Right ventricle myocardium inferior (tissue), 1 donor: ENCODE measurements at places on chromosomes 2 and 18. TPM values are rescaled to one million over a fixed set of nuclear protein-coding genes. Genes with fewer than 3 reads are reported as not detected.

DNA sequence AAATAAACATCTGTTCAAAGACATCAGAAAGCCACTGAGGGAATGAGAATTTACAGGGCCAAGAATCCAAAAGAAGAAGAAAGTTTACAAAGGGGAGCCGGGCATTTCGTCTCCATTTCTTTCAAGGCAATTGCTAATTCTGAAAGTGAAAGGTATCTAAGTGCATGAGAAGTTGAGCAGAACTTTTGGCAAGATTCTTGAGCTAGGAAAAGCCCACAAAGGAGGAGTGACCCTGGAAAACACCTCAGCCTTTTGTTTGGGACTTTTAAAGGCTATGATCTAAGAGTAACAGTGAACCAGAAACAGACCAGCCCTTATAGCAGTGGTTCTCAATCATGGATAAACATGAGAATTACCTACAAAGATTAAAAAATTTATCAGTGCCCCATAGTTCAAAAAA lies 87.4 kb downstream of the MDH1 start:
- no peak for DNase-seq

Gene IL1B
- total RNA-seq = not detected

DNA sequence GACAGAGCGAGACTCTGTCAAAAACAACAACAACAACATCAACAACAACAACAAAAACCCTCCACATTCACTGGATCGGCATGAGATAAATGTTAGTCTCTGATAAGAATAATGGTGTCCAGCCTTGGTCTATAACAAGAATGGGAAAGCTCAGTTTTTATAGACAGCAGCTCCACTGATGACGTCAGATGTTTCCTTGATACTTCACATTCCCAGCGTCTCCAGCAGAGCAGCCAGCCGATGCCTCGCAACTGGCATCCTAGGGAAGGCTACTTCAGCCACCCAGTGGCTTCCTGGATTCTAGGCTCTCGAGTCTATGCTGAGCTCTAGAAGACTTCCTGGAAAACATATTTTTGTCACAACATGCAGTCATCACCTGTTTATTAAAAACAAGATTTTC lies 271.4 kb upstream of the SMIM21 start:
- no peak for DNase-seq

GRCh38 chr18:75277610-75277928 lies 67.0 kb downstream of the TSHZ1 start:
- no peak for DNase-seq

DNA sequence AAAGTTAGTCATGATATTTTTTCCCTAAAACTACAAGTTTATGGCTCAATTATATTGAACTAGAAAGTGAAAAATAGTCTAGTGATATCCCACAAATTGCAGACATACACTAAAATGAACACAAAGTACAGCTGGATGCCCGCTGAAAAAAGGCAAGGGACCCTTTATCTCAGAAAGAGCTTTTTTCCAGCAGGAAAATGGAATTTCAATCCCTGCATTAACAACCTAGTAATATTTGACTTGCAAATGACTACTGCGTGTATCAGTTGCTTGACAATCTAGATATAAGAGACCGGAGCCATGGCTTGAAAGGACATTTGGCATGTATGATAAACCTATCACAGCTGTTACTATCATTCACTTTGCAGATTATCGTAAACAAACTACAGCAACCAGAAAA lies 49.1 kb downstream of the LRPPRC start:
- no peak for DNase-seq

DNA sequence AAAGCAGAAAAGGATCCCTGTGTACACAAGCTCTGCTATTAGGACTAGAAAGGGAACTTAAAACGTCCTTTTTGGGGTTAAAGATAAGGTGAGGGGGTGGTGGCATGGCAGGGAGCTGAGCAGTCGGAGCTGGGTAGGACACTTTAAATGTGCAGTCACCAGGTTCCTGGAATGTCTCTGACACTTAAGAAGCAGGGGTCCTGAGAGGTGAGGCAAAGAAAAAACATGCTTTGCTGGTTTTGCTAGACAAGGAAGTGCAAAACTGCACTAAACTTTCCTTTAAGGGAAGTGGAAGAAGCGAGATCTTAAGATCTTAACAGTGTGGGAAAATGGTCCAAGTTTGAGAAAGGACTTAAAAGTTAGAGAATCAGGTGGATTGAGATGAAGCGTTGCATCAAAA lies 99.5 kb upstream of the MAP3K20 start:
- DNase-seq = no peak

- DNase-seq = no peak
Measured at GRCh38 chr2:177693658-177694339, 301.2 kb downstream of the AGPS start.

GRCh38 chr2:221088506-221088905 lies 483.6 kb downstream of the EPHA4 start:
- DNase-seq = no peak

Gene VWC2L
- not detected for total RNA-seq

GRCh38 chr2:37784759-37785149 lies 113.3 kb upstream of the CDC42EP3 start:
- no peak for DNase-seq

Gene MYOM1
- total RNA-seq = 611 TPM

Gene TSHZ1
- 23.1 TPM for total RNA-seq

DNA sequence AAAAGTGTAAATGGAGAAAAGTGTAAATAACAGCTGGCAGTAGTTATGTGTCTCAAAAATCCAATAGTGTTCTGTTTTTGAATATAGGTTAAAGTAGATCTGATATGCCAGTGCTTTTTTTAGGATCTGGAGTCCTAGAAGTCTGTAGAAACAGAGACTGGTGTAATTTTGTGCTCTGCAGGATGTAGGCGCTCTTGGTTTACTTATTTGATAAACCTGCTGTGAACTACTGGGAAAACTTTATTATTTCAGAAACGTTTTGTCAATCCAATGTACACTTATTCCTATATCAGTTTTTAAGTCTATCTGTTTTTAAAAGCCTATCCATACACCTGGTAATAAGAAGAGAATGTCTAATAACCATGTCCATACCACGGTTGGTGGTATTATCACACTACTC lies 530.8 kb upstream of the ZNF804A start:
- DNase-seq = no peak
